NB4 (cell line): ENCODE measurements at places on chromosomes 16 and 17.
A peak's percentile ranks its signal among the peaks of the same experiment; 100 is the strongest.

- DNase-seq = no peak
Measured at GRCh38 chr17:81528651-81529436, 667 bp downstream of the FSCN2 start.

DNA sequence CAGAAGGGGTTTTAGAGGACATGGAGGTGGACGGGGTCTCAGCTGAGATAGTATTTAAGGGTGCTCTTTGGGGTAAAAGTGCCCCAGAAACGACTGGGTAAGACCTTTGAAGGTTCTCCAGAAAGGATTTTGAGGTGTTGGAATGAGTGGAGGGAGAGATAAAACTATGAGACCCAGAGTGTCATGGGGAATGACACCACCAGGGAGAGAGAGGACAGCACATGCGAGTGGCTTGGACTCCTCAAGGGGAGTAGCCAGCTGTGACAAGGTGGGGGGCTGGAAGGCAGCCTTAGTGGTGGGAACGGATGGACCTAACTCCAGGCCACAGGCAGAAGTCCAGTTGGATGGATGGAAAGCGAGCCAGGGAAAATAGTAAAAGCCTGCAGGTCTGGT lies 19.2 kb upstream of the PITPNM3 start:
- no peak for DNase-seq

GRCh38 chr17:67095803-67096202 lies 51.4 kb downstream of the CACNG1 start:
- peak; percentile 8 for DNase-seq

- DNase-seq = peak; percentile 92
Measured at GRCh38 chr16:10868596-10869469, 8.2 kb upstream of the CIITA start.

DNA sequence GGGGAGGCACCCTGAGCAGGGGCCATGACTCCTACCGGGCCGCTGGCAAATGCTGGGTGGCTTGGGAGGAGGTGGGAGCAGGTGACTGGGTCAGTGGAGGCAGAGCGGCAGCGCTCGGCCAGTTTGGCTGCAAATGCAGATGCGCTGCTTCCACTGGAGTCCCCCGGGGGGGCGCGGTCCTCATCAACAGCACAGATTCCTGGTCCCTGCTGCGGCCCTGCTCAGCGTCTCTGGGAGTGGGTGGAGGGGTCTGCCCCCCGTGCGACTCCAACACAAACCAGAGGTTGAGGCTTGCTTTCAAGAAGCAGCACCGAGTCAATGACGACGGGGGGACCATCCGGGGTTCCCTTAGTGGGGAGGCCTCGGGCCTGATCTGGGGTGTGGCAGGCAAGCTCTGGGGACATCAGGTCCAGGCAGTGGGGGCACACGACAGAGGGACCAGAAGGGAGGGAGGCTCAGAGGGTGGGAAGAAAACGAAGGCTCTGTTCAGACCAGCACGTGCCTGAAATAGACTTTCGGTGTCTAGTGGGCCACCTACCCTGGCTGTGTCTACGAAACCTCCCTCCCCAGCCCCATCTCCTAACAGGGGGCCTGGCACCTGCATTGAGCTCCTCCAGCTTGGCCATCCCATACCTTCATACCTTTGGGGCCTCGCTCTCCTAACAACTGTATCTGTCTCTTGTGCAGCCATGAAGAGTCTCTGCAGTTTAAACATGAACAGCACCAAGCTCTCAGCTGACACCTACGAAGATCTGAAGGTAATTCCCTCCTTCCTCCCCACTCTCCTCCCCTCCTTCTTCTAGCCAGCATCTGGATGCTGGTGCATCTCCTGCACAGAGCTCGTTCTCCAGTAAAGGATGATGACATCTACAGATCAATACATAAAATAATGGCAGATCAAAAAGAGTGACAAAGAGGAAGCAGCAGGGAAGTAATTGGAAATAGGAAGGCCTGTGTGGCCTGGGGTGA lies 72.5 kb upstream of the PLCG2 start:
- no peak for DNase-seq

- DNase-seq = peak; percentile 77
Measured at GRCh38 chr16:71412270-71413160, 29.3 kb downstream of the TLE7 start.

DNA sequence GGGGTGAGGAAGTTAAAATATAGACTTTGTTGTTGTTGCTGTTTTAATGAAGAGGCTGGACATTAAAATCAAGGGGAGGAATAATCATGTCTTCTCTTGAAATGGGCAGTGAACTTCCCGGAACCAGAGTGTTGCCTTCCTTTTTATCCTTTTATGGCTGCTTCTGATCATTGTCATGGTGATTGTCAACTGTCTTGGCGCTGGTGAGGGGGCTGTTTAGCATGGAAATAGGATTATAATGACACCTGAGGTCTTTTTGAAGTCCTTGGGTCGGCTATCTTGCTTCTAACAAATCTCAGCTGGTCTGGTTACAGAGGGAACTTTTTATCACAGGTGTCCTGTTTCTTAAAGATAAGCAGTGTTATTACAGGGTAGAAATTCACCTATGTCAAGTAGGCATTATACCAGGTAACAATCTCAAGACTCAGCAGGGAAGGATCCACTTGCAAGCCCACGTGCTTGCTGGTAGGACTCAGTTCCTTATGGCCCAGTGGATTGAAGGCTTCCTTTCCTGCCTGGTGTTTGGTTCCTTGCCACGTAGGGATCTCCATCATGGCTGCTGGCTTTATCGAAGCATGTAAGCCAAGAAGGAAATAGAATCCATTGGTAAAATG lies 349.3 kb downstream of the WWOX start:
- no peak for DNase-seq

DNA sequence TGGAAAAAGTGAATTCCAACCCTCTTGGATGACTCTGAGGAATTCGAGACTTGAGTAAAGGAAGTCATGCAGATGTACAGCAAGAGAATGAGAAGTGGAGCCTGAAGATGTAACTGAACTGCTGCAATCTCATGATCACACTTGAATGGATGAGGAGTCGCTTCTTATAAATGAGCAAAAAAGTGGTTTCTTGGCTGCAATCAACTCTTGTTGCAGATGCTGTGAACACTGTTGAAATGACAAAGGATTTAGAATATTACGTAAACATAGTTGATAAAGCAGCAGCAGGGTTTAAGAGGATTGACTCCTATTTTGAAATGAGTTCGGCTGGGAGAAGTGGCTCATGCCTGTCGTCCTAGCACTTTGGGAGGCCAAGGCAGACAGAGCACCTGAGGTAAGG lies 25.5 kb downstream of the ASPA start:
- peak; percentile 1 for DNase-seq
